ENCODE measurements at places on chromosomes 3 and 15.

DNA sequence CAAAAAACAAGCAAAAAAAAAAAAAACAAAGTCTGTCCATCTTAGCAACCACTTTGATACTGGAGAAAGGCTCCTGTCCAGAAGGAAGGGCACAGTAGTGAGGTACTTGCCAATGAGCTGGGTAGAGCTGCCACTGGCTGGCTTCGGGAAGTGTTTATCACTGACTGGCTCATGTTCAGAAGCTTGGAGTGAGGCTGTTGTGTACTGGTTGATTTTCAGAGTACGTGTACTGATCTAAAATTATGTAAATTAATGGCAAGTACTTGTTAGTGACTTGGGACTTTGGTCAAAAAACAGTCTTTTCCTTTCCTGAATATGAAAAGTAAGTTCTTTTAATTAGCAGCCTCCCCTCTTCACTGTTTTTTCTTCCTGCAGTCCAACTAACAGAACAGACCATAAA lies 979 bp upstream of the ZNF621 start:
- DNase-seq = no peak

- DNase-seq = peak; percentile 67
Measured at GRCh38 chr3:45575386-45575923, 19.1 kb upstream of the LIMD1 start.

- DNase-seq = no peak
Measured at GRCh38 chr3:119636249-119636648, 24.1 kb downstream of the POPDC2 start.

- no peak for DNase-seq
Measured at GRCh38 chr15:69480932-69481331, 28.3 kb downstream of the RPLP1 start.

- DNase-seq = no peak
Measured at GRCh38 chr15:41407341-41407740, 5.0 kb upstream of the NDUFAF1 start.

- DNase-seq = no peak
Measured at GRCh38 chr15:55819397-55820034, 76.6 kb upstream of the PRTG start.

DNA sequence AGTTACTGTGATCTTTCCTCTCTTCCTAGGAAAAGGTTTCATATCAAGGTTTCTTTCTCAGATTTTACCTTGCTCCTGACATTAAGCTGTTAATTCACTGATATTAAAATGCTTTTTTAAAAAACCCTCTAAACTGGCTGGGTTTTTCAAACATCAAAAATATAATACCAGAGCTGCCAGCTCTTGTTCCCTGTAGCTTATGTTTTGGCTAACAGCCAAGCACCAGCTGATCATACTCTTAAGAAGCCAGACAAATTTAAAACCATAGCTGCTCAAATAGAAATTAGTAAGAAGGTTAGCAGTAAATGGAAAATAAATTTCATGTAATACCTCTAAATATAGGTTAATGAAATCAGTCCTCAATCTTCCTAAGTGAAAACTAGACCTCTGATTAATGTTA lies 657.5 kb downstream of the GRM7 start:
- DNase-seq = peak; percentile 40

GRCh38 chr3:143119974-143120715 lies 574 bp downstream of the CHST2 start:
- DNase-seq = no peak

GRCh38 chr15:94327356-94327936 lies 96.1 kb downstream of the MCTP2 start:
- DNase-seq = peak; percentile 13

DNA sequence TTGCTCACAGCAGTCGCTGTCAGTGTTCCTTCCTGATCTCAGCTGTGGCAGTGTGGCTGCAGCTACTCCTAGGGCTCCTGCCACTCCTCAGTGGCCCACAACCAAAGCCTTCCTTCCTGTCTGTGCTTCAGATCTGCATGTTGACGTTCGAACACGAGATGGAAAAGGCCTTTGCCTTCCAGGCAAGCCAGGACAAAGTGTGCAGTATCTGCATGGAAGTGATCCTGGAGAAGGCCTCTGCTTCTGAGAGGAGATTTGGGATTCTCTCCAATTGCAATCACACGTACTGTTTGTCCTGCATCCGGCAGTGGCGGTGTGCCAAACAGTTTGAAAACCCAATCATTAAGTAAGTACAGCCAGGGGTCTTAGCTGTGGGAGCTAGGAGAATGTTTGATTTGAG lies 17.8 kb downstream of the MKRN2 start:
- DNase-seq = no peak

- DNase-seq = no peak
Measured at GRCh38 chr15:33341953-33342352, 31.2 kb downstream of the RYR3 start.

GRCh38 chr15:46714950-46715349 lies 1002.4 kb upstream of the SEMA6D start:
- DNase-seq = no peak

DNA sequence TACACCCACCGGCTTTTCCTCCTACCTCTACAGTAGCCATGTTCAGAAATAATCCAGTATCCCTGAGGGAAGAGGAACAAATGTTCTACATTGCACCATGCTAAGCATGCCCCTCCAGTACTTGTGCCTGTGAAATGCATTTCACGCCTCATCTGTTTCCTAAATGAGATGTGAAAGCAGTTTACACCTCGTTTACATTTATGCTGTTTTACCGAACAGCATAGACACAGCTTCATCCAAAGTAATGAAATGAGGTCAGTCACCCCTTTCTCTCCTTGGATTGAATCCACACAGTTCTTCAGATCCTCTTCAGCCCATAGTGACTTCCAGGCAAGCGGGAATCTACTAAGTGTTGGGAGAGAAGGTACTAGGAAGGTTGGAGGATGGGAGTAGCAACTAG lies 514.3 kb downstream of the PDCD6IP start:
- no peak for DNase-seq

- DNase-seq = peak; percentile 97
Measured at GRCh38 chr3:190566043-190566933, 52.4 kb downstream of the IL1RAP start.

- no peak for DNase-seq
Measured at GRCh38 chr15:39594446-39595337, 13.8 kb downstream of the THBS1 start.

DNA sequence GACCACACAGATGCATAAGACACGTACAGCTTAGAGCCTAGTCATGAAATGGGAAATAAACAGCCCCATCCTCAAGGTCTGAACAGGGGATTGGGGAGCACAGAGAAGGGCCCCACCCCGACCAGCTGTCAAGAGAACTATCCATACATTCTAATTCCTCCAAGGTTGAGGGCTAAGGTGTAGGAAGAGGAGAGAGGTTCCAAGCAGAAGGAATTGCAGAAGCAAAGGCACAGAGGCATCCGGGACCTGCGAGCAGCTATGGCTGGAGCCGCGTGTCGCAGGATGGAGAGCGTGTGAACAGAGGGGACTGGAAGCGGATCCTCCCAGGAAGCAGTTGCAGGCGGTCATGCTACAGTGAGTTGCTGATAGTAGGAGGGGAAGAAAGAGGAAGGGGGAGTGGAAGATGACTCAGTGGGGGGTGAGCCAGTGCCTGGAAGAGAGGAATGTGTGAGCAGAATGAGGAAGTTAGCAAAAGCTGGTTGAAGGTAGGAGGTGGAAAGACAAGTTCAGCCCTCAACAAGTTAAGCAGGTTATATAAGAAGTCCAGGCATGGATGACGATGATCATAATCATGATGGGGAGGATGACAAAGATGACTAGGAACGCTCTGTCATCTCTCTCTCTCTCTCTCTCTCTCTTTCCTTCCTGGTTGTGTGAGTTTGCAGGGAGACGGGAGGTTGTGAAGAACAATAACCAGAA lies 89.7 kb downstream of the LIPC start:
- no peak for DNase-seq

GRCh38 chr3:134235577-134236076 lies 15.0 kb downstream of the RYK start:
- DNase-seq = no peak

DNA sequence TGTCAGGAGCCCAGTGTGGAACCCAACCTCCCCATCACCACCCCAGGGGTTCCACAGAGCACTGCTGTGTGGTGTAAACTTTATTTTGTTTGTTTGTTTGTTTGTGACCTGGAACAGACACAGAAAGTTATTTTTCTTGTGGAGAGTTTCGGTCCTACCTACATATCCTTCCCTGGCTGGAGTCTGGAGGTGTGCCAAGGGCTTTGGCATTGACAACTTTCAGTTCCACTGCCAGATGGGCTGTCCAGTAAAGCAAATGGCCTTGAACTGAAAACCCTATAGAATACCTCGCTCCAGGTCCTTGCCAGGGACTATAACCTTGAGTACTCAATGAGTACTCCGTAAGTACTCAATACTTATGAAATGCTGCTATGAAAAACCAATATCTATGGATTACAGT lies 103.5 kb downstream of the MITF start:
- no peak for DNase-seq

DNA sequence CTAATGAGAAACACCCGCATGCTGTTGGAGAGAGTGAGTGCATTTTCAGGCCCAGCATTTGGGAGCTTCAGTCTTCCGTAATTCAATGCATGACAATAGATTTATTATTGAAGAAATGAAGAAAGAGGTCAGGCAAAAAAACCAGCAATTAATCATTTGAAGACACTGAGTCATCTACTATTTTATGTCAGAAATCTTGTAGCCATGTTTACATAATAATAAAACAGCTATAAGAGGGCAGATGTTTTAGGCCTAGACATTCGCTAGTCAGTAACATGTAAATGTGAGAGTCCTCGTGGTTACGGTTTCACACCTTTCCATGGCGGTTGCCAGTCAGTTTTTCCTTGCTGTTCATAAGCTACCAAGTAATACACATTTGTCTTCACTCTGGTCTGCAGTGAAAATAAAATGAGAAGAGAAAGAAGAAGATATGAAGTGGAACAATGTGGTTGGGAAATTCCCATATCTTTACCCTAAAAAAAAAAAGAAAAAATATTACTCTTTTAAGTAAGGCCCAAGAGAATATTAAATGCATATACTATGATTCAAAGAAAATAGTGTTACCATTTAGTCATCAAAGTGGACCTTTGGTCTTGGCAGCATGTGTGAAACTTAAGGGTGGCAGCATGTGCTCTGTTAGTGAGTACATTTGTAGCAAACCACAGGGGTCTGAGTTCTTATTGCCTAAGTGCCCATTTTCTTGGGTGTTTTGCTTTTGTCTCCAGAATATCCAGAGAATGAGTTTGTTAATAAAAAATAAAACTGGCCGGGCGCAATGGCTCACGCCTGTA lies 140.5 kb upstream of the TBL1XR1 start:
- DNase-seq = no peak

GRCh38 chr3:37198996-37199395 lies 24.6 kb upstream of the LRRFIP2 start:
- DNase-seq = no peak

GRCh38 chr15:83709241-83709640 lies 55.3 kb downstream of the ADAMTSL3 start:
- DNase-seq = peak; percentile 36

DNA sequence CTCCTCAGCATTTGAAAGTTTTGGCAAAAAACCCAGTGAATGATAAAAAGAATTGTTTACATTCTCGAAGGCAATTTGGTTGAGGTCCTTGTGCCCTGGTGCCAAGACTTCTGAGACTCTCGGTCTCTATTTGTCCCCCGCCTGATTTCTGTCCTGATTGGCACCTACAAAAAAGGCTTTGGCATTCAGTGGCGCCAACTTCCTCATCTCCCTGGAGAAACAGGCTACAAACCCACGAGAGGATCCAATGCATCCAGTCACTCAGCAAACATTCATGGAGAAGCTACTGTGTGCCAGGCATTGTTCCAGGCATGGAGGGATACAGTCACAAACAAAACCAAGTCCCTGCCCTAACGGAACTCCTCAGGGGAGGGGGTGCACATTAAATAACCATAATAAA lies 42.7 kb downstream of the HES1 start:
- no peak for DNase-seq

DNA sequence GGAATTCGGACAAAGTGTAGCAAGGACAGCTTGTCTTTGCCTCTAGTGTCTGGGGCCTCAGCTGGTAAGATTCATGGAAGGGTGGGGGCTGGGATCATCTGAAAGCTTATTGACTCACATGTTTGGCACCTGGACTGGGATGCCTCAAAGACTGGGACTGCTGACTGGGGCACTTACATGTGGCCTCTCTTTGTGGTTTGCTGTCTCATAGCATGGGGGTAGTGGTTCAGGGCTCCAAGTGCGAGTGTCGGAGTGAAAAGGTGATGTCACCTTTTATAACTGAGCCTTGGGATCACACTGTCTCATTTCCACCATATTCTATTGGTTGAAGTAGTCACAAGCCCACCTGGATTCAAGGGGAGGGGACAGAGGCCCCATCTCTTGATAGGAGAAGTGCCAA lies 6.8 kb downstream of the MFSD1 start:
- no peak for DNase-seq

DNA sequence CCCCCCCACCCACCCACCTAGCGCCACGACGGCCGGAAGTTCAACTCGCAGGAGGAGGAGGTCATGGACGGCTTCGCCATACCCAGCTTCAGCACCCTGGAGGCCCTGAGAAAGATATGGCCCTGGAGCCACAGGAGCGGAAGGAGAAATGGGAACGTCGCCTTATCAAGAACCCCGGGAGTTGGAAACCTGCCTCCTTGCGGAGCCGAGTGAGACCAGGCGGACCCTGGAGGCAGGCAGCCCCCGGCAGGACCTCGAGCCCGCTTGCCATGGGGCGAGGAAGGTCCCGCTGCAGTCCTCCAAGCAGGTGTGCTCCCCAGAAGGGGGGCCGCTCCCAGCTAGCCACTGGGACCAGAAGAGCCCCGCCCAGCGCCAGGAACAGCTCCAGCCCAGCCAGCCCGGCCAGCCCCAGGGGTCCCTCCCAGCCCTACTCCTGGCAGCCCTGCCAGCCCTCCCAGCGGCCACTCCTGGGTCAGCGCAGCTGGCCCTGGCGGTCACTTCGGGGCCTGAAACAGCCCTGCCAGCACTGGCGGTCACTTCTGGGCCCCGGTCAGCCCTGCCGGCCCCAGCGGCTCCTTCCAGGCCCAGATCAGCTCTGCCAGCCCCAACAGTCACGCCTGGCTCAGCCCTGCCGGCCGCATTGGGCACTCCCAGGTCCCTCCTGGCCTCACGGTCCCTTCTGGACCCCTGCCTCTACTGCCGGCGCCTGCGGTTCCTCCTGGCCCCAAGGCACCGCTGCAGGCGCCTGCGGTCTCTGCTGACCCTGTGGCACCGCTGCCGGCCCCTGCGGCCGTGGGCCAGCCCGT lies 10.3 kb upstream of the ROPN1B start:
- no peak for DNase-seq

GRCh38 chr15:43916326-43916660 lies 89.5 kb downstream of the WDR76 start:
- DNase-seq = no peak

- no peak for DNase-seq
Measured at GRCh38 chr3:114393367-114394072, 99.7 kb downstream of the TIGIT start.

Data from astrocyte of the cerebellum (primary cell).